A549 treated with CORT108297 at 1 μM for 4 hours (cell line): ENCODE measurements at places on chromosomes 3 and 15. TPM values are rescaled to one million over a fixed set of nuclear protein-coding genes. Genes with fewer than 3 reads are reported as not detected.

GCNT3 gene
- total RNA-seq: 143 to 183 TPM (median 156 TPM) in 5 replicates

NIT2 gene
- 69.2 to 91.5 TPM (median 87.1 TPM) in 5 replicates for total RNA-seq

ERC2 gene
- 0.08 to 0.25 TPM (median 0.12 TPM) in 4 of 5 replicates, not detected in the other for total RNA-seq

GOLGA8J gene
- 0.06 to 0.07 TPM (median 0.06 TPM) in 3 of 5 replicates, not detected in the others for total RNA-seq

TTC21A gene
- total RNA-seq: 0.91 to 2.8 TPM (median 1.9 TPM) in 5 replicates

GJD2 gene
- total RNA-seq: not detected in 5 replicates

SLC22A13 gene
- total RNA-seq: 0.05 to 0.13 TPM (median 0.08 TPM) in 5 replicates

ARGFX gene
- not detected in 5 replicates for total RNA-seq

LDHAL6B gene
- total RNA-seq: not detected in 5 replicates
